ENCODE measurements at places on chromosomes 1 and 21.

GRCh38 chr1:225772848-225773247 lies 4.8 kb upstream of the SRP9 start:
- no peak for DNase-seq

GRCh38 chr1:21876267-21876666 lies 60.8 kb downstream of the HSPG2 start:
- no peak for DNase-seq

DNA sequence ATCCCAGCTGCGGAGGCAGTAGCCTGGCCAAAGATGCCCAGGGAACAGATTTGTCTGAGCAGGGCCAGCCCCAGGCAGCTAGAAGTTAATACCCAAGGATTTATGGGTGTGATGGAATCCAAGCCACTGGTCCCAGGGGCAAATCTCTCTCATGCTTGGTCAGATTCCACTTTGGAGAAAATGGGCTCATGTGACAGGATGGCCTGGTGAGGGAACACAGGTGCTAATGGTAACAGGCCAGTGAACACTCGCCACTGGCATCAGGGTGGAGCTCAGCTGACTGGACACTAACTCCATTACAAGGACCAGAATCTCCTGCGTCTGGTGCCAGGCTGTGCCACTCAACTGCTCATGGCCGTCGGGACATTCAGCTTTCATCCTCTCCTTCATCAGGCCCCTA lies 12.0 kb downstream of the MDM4 start:
- no peak for DNase-seq

GRCh38 chr1:16165073-16165364 lies 9.2 kb upstream of the EPHA2 start:
- DNase-seq, result no peak

DNA sequence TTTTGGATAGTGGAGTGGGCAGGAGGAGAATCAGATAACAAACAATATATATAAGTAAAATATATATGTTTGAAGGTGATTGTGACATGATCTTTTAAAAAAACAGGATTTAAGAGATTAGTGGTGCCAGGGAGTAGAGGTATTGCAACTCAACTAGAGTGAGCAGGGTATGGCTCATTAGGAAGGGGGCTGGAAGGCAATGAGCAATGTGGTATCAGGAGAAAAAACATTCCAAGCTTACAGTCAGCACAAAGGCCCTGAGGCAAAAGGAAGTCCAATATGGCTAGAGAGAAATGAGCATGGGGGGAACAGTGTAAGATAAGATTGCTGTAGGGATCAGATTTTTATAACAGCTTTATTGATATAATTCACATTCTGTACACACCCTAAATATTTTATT lies 5.3 kb upstream of the GADD45A start:
- no peak for DNase-seq

DNA sequence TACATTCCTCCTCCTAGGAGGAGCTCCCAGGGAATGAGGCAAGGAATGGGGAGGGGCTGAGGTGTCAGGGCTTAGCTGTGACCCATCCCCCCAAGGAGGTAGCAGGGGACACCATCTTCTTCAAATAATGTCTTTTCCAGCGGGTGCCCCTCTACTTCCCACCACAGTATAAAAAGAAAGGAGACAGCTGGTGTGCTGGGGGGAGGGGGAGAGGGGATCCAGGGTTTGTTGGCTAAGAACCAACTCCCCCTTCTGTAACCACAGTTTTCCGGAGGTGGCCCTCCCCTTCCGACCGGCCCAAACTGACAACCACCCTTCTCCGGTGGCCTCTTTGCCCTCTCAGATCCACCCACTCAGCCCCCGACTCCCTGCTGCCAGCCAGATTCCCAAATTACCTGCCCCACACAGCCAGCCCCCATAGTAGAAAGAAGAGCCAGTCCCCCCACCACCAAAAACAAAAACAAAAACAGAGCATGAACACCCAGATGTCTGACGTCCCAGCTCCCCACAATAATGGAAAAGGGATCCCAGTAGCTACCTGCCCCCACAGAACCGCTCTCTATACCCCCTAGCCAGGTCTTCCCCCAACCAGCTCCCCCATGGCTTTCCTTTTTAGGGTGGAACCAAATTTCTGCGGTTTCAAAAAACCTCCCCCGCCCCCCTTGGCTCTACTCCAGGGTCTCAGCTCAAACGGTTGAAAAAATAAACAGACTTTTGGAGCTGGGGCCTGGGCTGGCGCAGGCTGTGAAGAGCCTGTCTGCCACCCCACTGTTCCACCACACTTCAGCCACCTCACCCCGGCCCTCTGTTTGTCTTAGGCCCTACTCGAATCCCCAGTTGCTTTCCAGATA lies 2.1 kb downstream of the ARHGEF2 start:
- DNase-seq, result peak; percentile 95

GRCh38 chr21:24456358-24456757 lies 1150.9 kb downstream of the MRPL39 start:
- DNase-seq, result no peak

DNA sequence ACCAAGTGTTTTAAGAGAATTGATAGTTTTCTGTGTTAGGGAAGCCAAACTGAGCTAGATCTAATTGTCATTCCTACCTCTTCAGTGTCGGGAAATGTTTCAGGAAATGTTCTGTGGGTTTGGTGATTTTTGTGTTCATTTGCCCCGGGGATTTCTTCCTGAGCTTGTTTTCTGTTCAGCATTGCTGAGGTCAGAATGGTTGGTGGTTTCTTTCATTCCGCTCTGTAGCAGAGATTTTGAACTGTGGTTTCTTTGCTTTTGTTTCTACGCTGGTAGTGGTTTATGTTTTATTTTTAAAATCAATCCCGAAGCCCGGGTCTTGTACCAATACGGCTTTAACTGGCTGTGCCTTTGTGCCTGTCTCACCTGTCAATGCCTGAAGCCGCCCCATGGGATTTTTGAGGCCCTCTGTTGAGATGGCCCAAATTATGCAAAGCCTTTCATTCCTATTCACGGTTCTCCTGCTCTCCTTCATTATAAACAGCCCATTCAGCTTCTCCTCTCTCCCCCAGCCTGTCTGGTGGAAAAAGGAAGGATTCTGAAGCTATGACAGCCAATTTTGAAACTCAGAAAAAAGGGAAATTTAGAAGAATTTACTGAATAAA lies 417.2 kb upstream of the KAZN start:
- DNase-seq, result no peak

DNA sequence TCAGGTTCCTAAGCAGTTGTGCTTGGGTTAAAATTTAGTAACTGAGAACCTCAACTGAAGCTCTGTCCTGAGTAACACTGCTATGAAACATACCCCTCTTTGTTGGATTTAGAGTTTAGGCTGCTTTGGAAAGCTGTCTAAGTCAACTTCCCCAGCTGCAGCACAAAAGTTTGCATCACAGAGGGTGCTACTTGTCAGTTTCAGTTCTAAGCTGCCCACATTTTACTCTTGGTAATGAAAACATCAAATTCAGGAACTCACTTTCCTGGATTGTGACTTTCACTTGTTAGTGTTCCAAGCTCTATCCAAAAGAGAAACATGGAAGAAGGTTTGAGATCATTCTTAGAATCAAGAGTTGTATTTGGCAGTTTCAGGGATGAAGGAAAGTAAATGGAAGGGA lies 191.7 kb upstream of the NFIA start:
- no peak for DNase-seq

DNA sequence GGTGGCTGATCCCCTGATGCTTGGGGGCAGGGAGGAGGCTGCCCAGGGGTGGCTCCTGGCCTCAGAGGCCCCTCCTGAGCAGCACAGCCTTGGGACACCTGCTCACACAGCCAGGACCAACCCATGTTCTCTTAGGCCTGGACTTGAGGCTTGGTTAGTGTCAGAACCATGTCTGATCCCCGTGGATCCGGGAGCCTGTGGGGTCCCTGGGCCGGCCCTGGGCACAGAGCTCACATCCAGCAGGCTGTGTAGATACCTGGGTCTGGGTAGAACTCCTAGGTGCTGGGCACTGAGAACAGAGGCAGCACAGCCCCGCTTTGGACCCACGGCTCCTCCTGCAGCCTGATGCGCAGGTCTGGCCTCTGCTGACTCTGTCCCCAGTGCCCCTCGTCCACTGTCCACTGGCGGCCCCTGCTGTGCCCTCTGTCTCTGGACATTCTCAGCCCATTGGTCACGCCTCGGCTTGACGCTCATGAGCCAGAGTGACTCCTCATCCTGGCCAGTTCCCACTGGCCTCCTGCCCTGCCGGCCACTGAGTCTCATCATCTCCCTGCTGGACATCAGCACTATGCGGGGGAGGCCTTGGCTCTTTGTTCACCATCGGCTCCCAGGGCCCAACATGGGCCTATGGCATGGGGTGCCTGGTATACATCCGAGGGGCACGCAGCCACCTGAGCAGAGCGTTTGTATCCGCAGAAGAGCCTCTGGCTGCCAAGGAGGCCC lies 70.2 kb downstream of the TRIM11 start:
- DNase-seq, result no peak

DNA sequence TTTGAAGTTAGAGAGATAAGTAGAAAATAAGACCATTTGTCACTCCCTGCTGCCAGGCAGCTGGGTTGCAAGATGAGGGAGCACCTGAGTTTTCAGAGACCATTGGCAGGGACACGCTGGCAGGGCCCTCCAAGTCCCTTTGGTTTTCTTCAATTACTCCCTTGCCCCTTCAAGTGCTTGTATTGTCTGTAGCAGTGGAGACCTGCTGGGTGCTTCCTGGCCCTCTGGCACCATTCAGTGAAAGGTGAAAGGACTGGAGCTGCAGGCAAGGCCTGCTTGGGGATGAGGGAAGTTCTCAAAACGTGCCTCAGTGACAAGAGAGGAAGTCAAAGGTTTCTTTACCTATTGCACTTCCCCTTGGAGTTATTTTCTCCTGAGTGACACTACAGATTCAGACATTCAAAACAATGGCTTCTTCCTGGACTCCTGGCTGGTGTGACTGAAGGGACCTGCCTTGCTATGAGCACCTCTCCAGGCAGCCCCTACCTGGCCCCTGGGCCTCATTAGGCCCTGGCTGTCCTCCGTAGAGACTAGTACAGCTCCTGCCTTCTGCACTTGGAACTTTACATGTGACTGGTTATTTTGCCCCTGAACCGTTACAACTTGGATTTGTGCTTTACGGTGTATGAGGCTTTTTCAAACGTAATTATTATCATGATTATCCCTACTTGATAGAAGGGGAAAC lies 100.1 kb downstream of the C1orf21 start:
- DNase-seq, result no peak

- DNase-seq, result no peak
These were observed 13.7 kb upstream of the MFSD2A start for GRCh38 chr1:39940980-39941871.

DNA sequence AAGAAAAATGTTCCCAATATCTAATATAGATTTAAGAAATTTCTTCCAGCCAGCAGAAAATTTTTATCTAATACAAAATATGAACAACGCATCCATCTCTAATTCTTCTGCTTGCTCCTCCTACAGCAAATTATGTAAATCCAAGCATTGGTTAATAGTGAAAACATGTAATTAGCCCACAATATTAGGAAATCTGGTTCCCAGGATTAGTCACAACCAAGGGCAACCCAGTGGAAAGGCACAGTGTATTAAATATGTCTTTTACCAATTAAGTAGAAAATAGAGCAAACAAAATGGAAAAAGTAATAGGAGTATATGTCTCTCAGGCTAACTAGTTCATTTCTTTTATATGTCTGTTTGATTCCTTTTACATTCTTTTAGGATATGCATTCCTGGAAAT lies 59.4 kb upstream of the IFI44L start:
- DNase-seq, result no peak

- DNase-seq, result no peak
These were observed 100.7 kb upstream of the GFI1 start for GRCh38 chr1:92587445-92587844.

DNA sequence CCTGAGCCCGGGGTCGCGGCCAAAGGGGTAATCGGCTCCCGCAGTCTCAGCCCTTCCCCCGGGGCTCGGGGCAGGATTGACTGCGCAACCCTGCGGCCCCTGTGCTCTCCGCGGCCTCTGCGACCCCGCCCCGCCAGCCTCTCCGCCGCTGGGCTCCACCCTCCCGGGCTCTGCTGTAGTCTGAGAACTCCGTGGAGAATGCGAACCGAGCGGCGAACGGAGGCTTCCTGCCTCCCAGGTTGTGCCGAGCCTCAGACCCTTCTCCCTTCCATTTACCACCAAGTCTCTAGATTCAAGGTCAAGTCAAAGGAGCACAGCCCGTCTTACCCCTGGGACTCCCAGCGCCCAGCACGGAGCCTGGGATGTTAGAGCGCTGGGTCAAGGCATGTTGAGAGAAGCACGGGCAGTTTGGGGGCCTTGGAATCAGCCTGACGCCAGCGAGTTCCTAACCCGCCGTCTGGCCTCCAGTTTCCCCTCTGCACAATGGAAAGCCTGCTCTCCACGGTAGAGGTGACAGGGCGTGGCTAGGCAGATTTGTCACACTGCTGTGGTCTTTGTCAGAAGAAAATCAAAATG lies 3.0 kb downstream of the ATP2B4 start:
- peak; percentile 58 for DNase-seq

- peak; percentile 50 for DNase-seq
These were observed 5.7 kb upstream of the MOB3C start for GRCh38 chr1:46622344-46622743.

DNA sequence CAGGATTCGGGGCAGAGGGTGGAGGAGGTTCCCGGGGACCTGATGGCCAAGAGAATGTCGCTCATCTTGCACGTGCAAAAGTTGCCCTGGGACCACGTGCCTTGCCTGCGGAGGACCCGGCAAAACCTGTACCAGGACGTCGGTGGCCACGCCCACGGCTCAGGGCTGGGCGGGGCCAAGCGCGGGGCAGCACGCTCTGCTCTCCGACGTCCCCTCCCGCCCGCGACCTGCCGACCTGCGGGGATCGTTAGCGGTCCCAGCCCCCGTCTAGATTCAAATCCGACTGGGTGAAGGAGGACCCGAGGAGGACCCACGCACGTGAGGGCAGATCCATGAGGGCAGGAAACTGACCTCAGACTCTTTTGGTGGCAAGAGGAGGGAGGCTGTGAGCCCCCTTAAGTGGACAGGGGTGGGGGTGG lies at the start of gene C1orf167:
C1orf167 (plus strand) TSS at position 206 of the 419 bp plus-strand sequence. CDS start 2,208 bp downstream, outside the sequence.
- peak; percentile 51 for DNase-seq

DNA sequence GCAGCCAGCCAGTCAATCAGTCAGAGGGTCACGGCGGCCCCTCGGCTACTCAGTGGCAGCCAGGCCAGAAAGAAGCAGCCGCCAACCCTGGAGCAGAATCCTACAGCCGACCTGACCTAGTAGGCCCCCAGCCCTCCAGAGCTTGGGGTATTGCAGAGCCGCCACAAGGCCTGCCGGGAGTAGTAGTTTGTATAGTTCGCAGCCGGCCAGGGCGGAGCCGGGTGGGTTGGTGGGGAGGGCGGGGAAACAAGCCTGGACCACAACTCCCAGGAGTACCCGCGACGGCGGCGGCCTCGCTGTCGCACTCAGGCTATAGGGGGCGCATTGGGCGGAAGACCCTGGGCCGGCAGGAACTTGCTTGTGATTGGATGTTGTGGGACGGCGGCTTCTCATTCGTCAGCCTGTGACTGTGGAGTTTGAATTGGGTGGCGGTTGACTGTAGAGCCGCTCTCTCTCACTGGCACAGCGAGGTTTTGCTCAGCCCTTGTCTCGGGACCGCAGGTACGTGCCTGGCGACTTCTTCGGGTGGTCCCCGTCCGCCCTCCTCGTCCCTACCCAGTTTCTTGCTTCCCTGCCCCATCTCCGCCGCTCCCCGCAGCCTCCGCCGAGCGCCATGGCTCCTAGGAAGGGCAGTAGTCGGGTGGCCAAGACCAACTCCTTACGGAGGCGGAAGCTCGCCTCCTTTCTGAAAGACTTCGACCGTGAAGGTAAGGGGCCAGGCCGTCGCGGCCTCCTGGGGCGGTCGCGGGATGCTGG lies at the start of gene CDCA8:
CDCA8 (plus strand) TSS at position 439 of the 756 bp plus-strand sequence; CDS start at position 614, 175 bp downstream.
- DNase-seq, result peak; percentile 98
